Stimulated activated CD4-positive, alpha-beta T cell treated with anti-CD3 and anti-CD28 coated beads, Interleukin-15, amount 100 ng/mL, for 48 hours (primary cell): ENCODE measurements at places on chromosomes 4 and X.
A peak's percentile ranks its signal among the peaks of the same experiment; 100 is the strongest.

DNA sequence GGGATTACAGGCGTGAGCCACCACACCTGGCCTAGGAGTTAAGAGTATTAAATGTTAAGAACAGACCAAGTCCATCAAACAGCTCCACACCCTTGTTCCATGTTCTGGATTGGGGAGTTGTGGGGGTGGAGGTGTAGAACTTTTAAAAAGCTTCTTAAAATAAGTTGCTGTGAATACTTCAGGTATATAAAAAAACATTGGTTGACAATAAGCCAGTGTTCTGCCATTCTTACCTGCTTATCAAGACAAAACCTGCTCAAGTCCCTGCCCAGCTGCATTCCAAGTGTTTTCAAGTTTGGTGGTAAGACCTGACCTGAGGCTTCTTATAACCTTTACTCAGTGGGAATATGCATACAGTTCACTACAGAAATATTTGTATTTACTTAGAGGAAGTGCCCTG lies 6.4 kb downstream of the RBM3 start:
- no peak for DNase-seq

GRCh38 chr4:20883231-20883630 lies 183.0 kb downstream of the PACRGL start:
- DNase-seq = no peak

- DNase-seq = no peak
These were observed 212.7 kb upstream of the TBL1X start for GRCh38 chrX:9252182-9252581.

GRCh38 chrX:78378476-78379115 lies 51.2 kb upstream of the CYSLTR1 start:
- DNase-seq = no peak

GRCh38 chr4:9997886-9998285 lies 23.4 kb downstream of the SLC2A9 start:
- DNase-seq = no peak

GRCh38 chr4:72319601-72320021 lies 249.4 kb downstream of the ADAMTS3 start:
- DNase-seq = no peak

- no peak for DNase-seq
These were observed 185.5 kb downstream of the MGST2 start for GRCh38 chr4:139851133-139851532.

DNA sequence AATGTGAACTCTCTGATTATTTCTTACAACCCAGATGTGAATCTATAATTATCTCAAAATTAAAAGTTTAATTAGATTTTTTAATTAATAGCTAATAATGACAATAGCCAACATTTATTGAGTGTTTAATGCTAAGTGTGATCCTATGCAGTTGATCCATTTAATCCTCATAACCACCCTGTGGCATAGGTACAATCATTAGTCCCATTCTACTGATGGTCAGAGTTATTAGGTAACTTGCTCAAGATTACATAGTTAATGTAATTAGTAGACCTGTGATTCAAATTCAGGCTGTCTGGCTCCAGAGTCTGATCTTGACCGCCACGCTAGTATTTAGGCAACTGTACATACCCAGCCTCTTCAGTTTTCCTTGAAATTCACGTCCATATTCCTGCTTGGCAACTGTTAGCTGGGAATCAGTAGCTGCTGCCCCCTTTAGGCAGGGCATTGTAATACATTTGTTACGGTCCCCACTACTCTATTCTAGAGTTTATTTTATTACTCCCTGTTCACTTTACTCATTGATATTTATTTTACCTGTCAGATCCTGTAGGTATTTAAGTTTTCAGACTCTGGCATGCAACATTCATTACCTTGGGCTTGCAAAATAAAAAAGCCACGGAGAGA lies 20.6 kb upstream of the TEC start:
- no peak for DNase-seq

- DNase-seq = peak; percentile 40
These were observed 810 bp downstream of the SPRY1 start for GRCh38 chr4:123397144-123398065.

DNA sequence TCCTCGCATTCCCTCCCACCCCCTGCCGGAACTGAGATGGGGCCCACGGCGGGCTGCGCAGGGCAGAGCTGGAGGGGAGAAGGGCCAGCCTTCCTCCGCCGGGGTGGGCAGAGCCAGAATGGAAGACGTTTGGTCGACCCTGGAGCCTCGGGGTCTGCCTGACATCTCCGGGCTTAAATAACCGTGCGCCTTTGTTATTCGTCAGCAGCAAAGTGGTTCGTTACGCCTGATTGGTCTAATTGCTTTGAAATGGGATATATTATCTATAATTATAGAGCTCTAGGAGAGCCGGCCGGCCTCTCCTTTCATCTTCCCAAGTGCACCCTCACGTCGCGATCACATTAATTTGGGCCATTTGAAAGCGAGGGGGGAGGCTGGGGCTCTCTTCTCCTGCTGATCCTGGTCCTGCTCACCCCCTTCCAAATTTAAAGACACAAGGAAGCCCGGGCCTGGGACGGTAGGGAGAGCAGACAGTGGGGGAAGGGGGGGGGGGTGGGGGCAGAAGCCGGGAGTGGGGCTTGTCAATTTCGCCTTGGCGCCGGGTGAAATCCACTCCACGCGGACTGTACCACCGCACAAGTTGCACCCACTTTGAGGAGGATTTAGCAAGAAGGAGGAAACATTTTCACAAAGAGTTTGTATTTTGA lies 4.7 kb upstream of the MSX1 start:
- DNase-seq = no peak

GRCh38 chr4:155208258-155209054 lies at the start of gene NPY2R:
NPY2R (plus strand) TSS chr4:155208636; CDS start chr4:155213940, 5,304 bp downstream.
- no peak for DNase-seq
